A172 (cell line): ENCODE measurements at places on chromosomes 6 and 20.

DNA sequence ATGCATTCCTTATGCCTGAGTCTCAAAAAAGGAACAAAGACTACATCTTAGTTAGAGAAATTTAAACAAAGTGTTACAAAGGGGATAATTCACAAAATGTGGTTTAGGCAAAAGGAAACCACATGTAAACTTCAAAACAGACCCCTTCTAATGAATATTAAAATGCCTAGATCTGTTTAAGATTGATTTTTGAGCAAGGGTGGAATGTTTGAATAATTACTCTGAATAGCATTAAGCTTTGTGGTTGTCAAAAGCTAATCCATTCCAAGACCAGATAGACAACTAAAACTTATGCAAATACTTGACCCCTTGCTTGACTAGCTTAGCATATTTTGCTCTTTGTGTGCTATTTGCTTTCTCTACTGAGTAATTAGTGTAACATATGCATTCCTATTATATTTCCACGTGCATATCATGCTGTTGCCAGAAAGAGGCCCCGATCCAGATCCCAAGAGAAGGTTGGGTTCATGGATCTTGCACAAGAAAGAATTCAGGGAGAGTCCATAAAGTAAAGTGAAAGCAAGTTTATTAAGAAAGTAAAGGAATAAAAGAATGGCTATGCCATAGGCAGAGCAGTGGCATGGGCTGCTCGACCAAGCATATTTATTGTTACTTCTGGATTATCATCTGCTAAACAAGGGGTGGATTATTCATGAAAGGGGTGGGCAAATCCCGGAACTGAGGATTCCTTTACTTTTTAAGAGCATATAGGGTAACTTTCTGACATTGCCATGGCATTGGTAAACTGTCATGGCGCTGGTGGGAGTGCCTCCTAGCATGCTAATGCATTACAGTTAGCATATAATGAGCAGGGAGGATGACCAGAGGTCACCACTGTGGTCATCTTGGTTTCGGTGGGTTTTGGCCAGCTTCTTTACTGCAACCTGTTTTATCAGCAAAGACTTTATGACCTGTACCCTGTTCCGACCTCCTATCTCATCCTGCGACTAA is 1193.4 kb upstream of the EYS start:
- DNase-seq = no peak

GRCh38 chr6:78911218-78911940 is 44.0 kb downstream of the IRAK1BP1 start:
- no peak for DNase-seq

DNA sequence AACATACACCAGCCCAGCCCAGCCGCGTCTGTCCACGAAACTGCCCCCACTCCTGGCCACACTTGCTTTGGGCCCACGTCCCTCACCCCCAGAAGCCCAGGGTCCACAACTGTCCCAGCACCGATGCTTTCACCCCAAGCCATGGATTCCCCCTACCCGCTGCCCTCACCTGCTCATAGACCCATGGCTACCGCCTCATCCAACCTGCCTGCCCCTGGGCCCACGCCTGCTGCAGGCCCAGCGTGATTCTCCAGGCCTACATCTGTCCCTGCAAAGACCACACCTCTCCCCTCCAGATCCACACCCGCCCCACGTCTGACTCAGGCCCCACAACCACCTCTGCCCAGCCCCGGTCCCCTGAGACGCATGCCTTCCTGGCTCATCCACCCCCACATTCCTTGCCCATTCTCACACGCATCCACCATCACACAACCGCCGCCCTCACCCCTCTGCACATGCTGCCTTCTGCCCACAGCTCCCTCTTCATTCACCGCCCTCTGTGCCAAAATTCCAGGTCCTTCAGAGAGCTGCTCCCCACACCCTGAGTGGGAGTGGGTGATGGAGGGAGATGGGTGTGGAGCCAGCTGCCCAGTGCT is 86.7 kb downstream of the GRM4 start:
- DNase-seq = peak; percentile 30

GRCh38 chr6:70390067-70390466 is 23.2 kb upstream of the FAM135A start:
- no peak for DNase-seq

DNA sequence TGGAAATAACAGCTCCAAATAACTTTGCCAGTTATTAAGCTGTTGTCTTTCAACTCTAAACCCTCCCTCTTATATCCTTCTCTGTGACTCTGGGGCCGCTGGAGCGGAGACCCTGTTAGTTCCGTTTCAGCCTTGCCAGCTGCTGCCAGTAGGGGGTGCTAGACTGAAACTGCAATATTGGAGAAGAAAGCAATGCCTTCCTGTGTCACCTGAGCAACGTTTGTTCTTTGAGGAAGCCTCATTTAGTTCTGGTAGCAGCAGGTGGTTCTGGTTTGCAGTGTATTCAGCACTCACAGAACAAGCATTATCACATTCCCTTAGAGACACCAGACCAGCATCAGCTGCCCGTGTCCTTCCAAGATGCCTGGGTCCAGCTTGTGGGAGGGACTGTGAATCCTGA is 22.9 kb upstream of the JAG1 start:
- no peak for DNase-seq

- DNase-seq = no peak
Observed at GRCh38 chr6:90294008-90294511, 2.6 kb downstream of the BACH2 start.

GRCh38 chr6:153613719-153614455 is 425.2 kb upstream of the OPRM1 start:
- no peak for DNase-seq

GRCh38 chr6:80165819-80166218 is 59.3 kb downstream of the BCKDHB start:
- DNase-seq = no peak

DNA sequence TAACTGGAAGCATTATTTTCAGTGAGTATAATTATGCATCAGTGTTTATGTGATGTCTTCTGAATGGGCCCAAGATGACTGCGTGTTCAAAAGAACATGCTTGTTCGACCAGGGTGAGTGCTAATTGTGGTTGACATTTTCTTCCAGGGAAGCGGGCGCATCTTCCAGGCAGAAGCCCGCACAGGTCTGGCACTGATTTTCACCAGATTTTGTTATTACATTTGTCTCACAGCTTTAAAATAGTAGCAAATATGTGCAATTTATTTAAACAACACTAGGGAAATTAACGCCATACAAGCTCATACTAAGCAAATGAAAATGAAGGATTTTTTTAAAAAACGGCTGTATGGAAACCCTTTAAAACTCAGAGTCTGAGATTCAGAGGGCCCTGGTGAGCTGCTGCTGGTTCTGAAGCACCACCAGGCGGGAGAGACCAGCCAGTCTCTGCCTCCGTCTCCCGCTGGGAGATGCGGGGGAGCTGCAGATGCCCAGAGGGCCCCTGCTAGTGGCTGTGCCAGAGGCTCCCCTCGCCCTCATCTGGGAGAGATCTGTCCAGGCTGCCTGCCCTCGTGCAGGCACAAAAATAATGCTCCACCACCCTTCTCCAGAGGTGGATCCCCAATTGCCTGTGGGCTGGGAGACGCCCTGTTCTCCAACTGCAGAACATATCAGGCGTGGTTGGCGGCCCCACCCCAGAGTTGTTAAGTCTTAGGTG is 297.0 kb downstream of the TAF4 start:
- DNase-seq = no peak

DNA sequence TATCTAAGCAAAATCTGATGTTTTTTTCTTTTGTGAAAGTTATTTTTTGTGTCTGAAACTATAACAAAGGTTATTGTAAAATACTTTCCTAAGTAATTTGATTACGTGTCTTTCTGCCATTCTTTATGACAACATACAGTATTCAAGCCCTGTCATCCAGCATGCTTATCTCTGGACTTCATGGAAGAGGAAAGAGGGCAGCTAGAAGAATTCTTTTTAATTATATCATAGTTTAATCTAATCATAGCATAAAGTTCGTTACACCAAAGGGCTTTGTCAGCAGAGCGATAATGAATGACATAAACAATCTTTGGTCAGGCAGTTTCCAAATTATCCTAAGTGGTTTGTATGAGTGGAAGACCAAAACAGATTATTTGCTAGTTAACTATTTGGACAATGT is 3.5 kb downstream of the ENPP3 start:
- DNase-seq = no peak

GRCh38 chr20:34437330-34437986 is 74.4 kb downstream of the ITCH start:
- no peak for DNase-seq

DNA sequence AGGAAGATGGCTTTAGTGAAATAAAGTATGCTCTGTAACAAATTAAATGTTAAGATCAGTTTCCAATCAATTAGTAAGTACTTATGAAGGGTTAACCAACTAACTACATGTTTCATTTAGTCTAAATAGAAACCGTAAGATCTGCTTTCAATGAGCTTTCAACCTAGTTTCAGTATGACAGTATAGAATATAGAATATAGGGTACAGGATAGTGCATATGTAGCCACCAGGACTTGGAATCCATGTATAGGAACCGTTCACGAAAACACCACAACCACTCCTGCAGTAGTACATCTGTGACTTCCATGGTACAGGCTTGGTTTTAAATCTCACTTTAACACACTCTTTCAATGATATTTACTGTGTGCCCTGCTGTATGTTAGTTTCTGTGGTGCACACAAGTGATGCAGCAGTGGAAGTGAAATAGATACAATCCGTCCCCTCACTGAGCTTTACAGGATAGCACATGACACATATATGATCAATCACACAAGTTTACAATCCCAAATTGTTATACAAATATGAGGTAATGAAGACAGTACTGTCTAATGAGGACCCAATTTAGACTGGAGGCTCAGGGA is 479.7 kb upstream of the MARCKS start:
- no peak for DNase-seq

DNA sequence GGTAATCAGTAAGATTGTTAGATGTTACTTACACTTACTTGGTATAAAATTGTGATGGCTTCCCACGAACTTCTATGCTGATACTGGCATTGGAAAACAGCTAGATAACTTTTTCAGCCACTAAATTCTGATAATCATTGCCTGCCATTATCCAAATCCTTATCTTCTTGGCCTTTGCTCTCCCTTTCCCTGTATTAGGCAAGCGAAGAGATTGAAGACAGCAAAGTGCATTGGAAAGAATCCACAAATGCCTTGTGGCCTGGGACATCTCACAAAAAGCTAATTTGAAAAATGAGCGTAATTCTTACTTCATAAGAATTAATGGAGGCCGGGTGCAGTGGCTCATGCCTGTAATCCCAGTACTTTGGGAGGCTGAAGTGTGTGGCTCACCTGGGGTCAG is 79.5 kb upstream of the MARCKS start:
- DNase-seq = no peak
